Activated CD4-positive, alpha-beta T cell treated with anti-CD3 and anti-CD28 coated beads, Interleukin-10, Interleukin-2, amounts not matched to agents 100 ng/mL and 50 ng/mL, durations not matched to agents 16 hours and 8 hours (primary cell): ENCODE measurements at places on chromosomes 7 and 10.

- DNase-seq = no peak
These were observed 108.0 kb downstream of the DOCK1 start for GRCh38 chr10:127013211-127013656.

- no peak for DNase-seq
These were observed 26.4 kb upstream of the CXCL12 start for GRCh38 chr10:44411251-44411650.

DNA sequence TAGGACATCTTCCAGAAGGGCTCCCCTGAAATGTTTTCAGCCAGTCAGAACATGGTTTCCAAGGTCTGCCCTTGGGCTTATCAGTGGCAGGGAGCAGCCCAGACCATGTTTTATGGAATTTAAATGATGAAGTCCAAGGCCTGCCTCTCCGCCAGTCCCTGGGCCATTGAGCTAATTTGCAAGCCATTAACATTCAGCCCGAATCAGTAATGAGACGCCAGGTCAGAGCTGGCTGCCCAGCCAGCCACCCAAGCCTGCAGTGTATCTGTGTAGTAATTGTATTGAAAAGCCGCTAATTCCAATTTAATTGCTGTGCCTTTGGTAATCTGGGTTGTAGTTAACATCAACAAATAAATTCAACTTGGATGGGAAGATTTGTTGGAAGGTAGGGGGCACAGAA, 131.4 kb downstream of the PAXIP1 start:
- no peak for DNase-seq

DNA sequence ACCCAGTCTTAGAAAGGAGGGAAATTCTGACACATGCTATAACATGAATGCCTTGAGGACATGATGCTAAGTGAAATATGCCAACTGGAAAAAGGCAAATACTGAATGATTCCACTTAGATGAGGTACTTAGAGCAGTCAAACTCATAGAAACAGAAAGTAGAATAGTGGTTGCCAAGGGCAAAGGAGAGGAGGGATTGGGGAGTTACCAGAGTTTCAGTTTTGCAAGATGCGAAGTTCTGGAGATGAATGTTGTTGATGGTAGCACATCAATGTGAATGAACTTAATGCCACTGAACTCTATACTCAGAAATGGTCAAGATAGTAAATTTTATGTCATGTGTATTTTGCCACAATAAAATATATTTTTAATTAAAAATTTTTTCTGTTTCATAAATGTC, 38.9 kb downstream of the DRGX start:
- peak; percentile 48 for DNase-seq

- no peak for DNase-seq
These were observed 474.3 kb downstream of the SEMA3D start for GRCh38 chr7:84712374-84713121.

DNA sequence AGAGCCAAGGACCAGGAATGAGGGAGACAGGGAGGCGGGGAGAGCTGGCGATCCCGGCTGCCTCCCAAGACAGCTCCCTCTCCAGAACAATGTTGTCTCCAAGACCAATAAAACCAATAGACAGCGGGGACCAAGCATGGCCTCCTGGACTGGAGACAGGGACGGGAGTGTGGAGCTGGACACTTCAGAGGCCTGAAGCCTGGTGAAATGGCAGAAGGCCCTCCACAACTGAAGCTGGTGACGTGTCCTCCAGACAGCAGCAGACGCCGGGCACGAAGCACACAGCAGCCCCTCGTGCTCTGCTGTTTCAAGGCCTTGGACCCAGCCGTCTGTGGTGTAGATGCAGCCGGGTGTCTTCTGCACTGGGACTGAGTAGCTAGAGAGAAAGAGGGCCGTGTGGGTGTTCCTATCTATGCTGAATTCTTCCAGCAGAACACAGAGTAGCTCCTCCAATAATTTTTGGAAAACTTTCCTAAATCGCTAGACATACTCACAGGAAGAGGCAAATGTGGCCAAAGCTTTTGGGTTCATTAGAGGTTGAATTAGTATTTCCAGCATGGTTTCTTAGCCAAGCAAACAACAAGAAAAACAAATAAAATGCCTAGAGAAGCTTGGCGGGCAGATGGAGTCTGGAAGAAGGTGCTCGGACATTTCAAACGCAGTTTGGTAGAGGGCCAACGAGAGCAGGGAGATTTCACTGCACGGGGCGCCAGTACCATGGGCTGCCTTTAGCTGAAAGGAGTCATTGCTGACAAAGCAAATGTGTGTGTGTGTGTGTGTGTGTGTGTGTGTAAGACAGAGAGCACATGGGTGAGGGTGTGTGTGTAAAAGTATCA, 570.4 kb downstream of the TCERG1L start:
- no peak for DNase-seq

DNA sequence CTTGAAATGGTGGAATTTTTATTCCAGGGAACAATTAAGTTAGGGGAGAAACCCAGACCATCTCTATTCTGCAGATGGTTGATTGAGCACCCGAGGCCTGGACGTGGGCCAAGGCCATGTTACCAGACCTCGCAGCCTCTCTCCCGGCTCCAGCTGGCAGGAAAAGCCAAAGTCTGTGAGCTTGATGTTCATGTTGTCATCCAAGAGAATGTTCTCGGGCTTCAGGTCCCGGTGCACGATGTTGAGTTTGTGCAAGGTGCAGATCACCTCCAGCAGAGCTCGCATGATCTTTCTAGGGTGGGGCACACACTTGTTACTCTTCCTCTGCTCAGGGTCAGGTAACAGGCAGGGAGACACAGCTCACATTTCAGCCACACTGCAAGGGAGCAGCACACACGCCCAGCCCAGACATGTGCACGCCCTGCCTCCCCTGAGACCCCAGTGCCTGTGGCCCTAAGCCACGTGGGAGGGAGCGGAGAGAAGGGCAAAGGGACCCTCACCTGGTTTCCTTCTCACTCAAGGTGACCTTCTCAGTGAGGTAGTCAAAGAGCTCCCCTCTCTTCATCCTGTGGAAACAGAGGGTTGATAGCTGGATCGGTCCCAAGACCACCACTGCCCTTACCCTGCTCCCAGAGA, 9.5 kb downstream of the PHKG1 start:
- no peak for DNase-seq

DNA sequence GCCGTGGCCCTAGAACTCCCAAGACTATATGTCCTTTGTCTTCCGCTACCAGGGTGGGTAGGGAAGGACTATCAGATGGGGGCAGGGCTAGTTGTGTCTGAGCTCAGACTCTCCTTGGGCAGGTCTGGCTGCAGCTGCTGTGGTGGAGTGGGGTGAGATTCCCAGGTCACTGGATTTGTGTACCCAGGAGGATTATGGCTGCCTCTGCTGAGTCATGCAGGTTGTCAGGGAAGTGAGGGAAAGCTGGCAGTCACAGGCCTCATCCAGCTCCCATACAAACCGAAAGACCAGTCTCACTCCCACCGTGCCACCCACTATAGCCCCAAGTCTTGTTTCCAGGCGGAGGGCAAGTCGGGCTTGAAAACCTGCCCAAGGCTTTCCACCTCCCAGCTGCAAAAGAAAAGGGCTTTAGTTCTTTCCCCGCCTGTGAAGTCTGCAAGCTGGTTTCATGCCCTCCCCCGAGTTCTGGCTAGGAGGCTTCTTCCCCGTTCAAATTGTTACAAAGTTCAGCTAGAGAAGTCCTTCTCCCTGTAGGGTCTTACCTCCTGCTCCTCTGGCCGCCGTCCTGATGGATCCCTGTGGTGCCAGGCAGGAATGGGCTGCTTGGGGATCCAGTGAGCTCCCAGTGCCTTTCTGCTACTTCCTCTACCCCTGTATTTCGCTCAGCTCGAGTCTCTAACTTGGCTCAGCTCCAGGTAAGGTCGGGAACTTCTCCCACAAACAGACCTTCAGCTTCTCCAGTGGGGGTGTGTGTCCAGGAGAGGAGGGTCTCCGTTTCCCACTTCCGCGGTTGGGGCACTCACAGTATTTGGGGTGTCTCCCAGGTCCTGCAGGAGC, 106.8 kb upstream of the FGL2 start:
- DNase-seq = no peak

DNA sequence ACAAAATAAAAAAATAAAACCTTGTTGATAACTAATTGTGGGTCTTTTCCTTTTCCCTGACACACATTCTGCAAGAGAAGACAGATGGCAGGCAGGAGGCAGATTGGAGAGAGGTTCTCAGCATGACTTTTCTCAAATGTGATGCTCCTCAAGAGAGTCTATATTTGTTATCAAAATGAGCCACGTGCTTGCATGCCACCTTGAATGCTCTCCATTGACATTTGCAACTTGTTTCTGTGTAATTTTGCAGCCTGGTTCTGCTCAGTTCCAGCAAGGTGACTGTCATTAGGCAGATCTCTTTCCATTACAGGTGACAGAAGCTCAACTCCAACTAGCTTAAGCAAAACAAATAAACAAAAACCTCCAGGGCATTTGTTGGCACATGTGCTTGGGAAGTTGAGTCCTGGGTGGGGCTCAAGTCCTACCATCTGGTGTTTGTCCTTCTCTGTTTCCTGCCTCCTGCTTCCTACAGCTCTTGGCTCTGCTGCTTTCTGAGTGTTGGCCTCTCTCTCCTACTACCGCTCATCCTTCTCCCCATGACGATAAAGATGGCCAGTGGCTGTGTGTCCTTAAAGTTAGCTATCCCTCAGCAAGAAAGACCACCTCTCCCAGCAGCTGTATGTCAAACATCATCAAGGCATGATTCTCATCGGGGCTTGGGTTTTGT, 56.7 kb downstream of the GRK5 start:
- DNase-seq = no peak

DNA sequence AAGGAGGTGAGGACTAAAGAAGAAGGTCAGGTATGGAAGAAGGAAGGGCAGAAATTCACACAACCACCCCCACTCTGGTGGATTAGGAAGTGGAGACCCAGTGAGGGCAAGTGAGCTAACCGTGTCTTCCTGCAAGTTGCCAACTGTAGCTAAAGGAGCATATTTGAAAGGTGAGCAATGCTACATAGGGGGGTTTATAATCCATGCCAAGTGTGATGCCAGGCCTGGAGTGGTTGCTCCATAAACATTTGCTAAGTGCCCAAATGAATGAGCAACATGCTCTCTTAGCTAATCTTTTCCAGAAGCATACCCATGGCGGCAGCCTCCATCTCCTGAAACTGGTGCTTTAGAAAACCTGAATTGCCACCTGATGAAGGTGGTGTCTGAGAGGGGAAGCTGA, 121.6 kb downstream of the LRRC18 start:
- DNase-seq = no peak

- no peak for DNase-seq
These were observed 907.6 kb downstream of the KCNMA1 start for GRCh38 chr10:76729841-76730487.

DNA sequence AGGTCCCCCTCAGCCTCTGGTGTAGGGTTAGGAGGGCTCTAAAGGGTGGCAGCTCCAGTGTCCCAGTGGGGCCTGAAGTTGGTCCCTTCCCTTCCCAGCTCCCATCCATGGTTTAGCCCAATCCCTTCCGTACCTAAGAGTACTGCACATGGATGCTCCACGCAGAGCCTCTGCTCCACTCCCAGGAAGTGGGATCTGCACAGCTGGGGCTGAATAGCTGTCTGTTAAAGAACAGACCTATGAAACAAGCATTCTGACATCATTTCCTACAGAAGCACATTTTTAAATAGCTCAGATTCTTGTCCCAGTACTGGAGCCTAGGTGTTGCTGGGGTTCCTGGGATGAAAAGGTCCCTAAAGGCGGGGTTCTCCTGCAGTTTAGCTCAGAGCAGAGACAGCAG, 135.9 kb downstream of the ZMYND11 start:
- no peak for DNase-seq

DNA sequence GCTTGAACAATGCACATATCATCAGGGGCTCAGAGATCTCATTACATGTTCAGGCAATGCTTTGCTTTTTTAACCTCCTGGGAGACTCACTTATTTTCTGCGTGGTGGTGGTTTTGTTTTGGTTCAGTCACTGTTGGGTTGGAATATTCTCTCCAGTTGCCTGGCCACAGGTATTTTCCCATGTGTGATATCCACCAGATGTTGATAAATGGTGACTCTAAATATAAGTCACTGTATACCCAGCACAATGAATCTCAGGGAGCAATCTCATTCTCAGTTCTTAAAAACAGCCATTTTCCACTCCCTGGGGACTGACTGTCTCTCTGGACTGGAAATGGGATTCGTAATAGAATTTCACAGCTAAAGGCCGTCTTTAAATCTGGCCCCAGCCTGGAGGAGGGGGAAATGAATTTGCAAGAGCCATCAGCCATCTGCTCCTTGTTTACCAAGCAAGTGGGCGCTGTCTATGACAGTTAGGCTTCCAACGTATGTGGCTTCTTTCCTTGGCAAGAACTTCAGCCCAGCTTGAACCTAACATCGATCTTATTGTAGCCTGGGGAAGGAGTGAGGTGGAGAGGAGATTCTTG, 1106.2 kb downstream of the NRG3 start:
- DNase-seq = no peak

DNA sequence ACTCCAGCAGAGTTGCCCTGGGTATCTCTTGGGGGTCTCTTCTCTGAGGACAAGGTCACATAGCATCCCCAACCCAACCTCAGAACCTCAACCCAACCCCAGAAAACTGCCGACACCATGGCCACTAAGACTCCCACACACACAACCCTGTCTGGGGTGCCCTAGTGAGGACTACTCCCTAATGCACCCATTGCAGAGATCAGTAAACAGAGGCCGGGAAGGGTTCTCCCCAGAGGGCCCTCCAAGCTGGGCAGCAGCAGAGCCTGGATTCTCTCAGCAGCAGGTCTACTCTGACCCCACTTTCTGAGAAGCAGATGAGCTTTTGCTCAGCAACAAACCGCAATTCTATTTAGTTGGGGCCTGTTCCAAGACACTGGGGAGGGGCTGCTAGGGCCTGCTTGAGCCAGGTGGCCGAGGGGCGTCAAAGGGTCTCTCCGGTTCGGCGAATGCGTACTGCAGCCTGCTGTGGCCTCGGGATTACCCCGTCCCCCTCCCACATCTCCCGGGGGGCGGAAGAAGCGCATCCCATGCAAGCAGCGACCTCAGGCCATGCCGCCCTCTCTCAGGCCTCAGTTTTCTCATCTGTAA, 828 bp downstream of the OGDHL start:
- DNase-seq = no peak

DNA sequence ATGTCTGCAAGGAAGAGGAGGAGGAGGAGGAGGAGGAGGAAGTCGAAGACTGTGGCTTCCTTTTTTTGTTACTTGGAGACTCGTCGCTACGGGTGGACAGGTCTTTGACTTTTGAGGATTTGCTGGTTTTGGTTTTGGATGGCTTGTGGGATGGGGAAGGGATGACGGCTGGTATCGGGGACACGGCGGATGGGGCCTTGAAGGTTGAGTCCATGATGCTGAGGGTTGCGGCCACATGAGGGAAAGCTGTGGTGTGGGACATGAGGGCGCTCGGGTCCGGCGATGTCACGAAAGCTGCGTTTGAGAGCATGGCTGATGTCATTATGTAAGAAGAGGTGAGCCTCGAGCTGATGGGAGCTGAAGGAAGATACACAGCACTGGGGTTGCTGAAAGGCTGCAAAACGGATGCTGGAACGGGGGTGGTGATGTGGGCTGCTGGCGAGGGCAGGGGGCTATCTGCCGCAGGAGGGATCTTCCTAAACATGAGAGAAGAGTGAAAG, 33.1 kb upstream of the EFCAB10 start:
- no peak for DNase-seq

- DNase-seq = no peak
These were observed 61.6 kb downstream of the TASOR2 start for GRCh38 chr10:5746197-5746596.
